ENCODE measurements at places on chromosomes 12 and 14.

DNA sequence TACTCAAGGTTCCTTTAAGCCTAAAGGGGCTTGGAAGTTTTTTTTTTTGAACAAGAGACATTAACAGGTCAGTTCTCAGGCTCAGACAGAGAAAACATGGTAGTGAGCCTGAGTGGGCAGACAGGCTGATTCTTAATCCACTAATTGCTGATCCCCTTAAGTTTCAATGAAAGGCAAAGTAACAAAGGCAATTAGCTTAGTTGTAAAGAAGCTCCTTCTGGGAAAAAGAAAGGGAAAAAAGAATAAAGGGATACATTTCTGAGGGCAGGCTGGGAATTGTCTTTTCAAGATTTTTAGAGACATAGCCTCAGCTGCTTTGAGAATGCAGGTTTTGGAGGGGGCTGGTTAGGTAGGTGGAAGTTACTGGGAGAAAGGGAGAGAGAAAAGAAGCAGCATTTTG is 133.8 kb downstream of the CFAP54 start:
- DNase-seq: no peak

GRCh38 chr12:101459642-101460346 is 15.3 kb upstream of the SPIC start:
- DNase-seq: no peak

- no peak for DNase-seq
Measured at GRCh38 chr12:64299628-64300027, 77.5 kb upstream of the KICS2 start.

DNA sequence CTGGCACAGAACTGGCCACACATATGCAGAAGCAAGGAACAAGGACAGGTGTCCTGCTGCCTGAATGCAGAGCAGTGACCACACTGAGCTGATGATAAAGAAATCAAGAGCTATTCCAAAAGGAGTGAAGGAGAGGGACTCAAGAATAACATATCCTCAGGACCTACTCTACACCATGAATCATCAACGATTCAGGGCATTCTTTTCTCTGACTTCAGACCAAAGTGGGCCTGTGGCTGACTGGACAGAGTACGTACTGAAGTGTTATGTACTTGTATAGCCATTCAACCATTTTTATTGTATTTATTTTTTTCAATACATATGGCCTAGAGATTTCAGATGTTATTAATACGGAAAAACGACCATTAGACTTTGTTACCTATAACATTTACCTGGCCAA is 177.5 kb upstream of the TMTC1 start:
- peak; percentile 23 for DNase-seq

Data from fibroblast of skin of right biceps (primary cell).